ENCODE measurements at places on chromosomes 1 and 21.
A peak's percentile ranks its signal among the peaks of the same experiment; 100 is the strongest.

GRCh38 chr1:99599678-99600175 is 46.2 kb upstream of the PALMD start:
- H3K27ac ChIP-seq, result no peak overlapping the region
- no peak overlapping the region for H3K4me3 ChIP-seq

DNA sequence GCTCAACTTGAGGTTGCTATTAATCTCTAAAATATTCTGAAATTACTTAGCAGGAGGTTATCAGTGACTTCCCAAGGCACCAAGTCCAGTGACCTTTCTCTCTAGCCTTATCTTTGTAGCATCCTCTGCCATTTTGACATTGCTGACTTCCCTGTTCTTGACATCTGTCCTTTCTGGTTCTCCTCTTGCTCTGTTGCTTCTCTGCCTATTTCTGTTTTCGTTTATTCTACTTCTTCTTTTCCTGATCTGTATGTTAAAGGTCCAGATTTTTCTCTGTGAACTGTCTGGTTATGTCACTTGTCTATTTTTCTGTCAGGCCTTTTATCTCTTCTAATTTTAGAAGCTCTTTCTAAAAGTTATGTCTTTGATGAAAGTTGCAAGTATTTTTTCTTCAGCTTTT is 178.8 kb downstream of the VPS13D start:
- H3K4me3 ChIP-seq, result no peak overlapping the region
- no peaks in the 10 kb centered on the region for H3K27me3 ChIP-seq
- DNase-seq, result no peak
- H3K27ac ChIP-seq, result peak overlapping the region; percentile 39

DNA sequence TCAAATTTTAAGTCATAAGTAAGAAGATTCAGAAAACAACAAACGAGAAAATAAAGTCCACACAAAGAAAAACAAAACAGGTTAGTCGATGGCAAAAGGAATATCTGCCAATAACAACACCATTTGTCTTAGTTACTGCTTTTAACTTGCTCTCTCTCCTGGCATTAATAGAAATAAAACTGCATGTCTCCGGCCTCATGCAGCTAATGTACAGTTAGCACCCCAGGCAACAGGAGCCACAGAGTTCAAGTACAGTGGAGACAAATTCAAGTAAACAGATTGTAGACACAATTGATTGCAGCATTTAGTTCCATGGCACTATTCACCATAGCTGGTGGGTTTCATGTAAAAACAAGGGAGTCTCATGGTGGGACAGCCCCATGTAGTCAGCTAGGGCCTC is 33.5 kb downstream of the SUSD4 start:
- no peak for DNase-seq
- H3K27ac ChIP-seq, result no peak overlapping the region
- peaks cover 6% of the 10 kb centered on the region for H3K4me1 ChIP-seq
- no peaks in the 10 kb centered on the region for H3K36me3 ChIP-seq

GRCh38 chr1:94309216-94309615 is 71.8 kb upstream of the ARHGAP29 start:
- no peaks in the 10 kb centered on the region for H3K27me3 ChIP-seq
- no peak for DNase-seq
- H3K36me3 ChIP-seq, result no peaks in the 10 kb centered on the region
- H3K4me3 ChIP-seq, result no peak overlapping the region

- H3K27me3 ChIP-seq, result peaks cover 15% of the 10 kb centered on the region
- no peak for DNase-seq
- no peak overlapping the region for H3K27ac ChIP-seq
- H3K36me3 ChIP-seq, result no peaks in the 10 kb centered on the region
- H3K4me3 ChIP-seq, result no peak overlapping the region
- H3K4me1 ChIP-seq, result no peaks in the 10 kb centered on the region
Measured at GRCh38 chr1:58005212-58005611, 541.3 kb downstream of the OMA1 start.

GRCh38 chr1:189438808-189439207 is 1038.9 kb downstream of the BRINP3 start:
- no peaks in the 10 kb centered on the region for H3K4me1 ChIP-seq
- H3K36me3 ChIP-seq, result no peaks in the 10 kb centered on the region
- H3K27me3 ChIP-seq, result no peaks in the 10 kb centered on the region
- H3K27ac ChIP-seq, result no peak overlapping the region
- H3K4me3 ChIP-seq, result no peak overlapping the region

- H3K27me3 ChIP-seq, result peaks cover 3% of the 10 kb centered on the region
- no peak overlapping the region for H3K27ac ChIP-seq
- H3K4me3 ChIP-seq, result no peak overlapping the region
- H3K4me1 ChIP-seq, result peaks cover 2% of the 10 kb centered on the region
Measured at GRCh38 chr1:234586892-234587485, 23.0 kb downstream of the IRF2BP2 start.

DNA sequence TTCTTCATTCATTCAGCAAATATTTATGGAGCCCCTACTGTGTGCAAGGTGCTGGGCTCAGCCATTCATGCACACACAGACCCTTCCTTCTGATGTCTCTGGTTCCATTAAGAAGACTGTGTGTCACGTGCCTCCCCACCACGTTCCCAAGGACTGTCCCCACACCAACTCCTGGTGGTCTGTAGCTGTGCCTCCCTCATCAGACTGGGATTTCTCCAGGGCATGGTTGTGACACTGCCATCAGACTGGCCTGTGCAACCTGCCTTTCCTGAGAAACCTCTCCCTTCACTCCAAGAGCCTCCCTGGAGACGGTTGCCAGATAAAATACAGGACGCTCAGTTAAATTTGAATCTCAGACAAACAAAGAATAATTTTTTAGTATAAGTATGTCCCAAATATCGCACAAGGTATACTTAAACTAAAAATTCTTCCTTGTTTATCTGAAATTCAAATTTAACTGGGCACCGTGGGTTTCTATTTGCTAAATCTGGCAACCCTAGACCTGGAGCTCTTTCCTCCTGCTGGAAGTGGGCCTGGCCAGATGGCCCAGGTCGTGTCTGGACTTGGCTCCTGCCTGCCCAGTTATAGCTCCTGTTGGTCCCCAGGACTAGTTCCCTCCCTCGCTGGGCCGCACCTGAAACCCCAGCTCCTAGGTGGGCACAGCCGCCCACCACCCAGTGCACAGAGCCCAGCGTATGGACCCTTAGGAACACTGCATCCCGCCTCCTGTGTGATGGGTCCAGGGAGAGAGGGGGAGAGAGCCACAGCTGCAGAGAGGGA is 76.9 kb downstream of the RAP1GAP start:
- peaks cover 5% of the 10 kb centered on the region for H3K4me1 ChIP-seq
- peaks cover 6% of the 10 kb centered on the region for H3K27me3 ChIP-seq
- no peak overlapping the region for H3K27ac ChIP-seq

DNA sequence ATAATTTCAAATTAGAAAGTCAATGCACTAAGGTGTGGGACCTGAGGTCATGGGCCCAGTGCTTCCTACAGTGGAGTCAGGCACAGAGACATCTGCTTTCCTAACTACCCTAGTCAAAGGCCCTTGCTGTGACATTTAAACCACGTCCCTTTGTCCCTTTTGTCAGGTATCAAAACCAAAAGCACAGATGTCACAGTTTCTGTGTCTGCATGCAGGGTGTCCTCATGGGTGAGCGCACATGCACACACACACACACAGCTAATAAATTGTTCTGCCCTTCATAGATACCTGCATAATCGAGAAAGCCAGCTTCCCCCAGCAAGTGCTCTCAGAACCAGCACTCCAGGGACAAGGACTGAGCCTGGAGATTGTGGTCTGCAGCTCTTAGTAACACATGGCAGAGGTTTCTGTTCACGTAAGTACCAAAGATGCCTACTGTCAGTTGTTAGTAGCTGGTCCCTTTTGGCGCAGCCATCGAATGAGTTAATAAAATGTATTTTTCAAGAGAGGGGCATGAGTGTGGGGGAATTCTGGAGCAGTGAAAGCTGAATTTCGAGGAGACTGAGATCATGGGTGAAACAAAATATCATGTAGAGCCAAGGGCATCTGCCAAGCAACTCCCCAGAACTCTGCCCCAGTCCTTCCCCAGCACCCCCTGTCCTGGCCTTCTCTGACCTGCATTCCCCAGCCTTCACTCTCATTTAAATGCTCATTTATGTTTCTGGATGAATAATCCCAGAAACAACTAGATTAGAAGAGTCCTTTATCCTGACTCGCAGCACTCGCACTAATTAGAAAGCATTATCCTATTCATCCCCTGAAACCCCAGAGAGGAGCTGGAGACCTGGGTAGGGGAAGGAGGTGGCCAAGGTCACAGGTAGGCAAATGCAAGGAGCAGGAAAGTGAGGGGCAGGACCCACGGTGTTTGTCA is 25.5 kb downstream of the TNR start:
- H3K36me3 ChIP-seq, result no peaks in the 10 kb centered on the region
- no peak overlapping the region for H3K4me3 ChIP-seq
- H3K4me1 ChIP-seq, result no peaks in the 10 kb centered on the region
- DNase-seq, result no peak
- no peak overlapping the region for H3K27ac ChIP-seq

GRCh38 chr1:209844695-209845407 is 17.1 kb downstream of the UTP25 start:
- H3K36me3 ChIP-seq, result peaks cover 30% of the 10 kb centered on the region
- H3K27ac ChIP-seq, result no peak overlapping the region
- DNase-seq, result no peak
- H3K4me1 ChIP-seq, result peaks cover 25% of the 10 kb centered on the region
- H3K27me3 ChIP-seq, result no peaks in the 10 kb centered on the region

DNA sequence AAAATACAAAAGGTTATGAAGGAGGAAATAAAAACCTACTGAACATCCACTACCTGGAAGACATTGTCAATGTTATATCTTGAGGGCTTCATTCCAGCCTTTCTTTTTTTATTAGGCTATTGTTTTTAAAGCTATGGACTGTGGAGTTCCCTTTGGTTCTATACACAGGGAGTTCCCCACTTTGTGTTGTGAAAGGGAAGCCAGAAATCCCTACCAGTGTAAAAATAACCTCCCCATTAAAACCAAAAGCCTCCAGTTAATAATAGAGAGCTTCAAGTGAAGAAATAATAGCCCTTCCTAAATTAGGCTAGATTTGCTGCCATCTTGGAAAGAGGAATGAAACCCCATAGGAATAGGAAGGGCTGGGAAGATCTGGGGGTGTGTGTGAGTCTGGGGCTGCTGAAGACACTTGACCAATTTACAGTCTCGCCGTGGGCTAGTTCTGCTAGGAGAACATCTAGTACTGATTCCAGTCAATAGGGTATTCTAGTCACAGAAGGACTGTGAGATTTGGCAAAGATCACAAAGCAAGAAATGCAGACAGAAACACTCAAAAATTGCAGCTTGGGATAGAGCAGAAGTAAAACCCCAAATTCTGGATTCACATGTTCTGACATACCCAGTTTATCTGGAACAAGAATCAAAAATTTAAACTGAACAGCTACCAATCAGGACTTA is 32.4 kb upstream of the PTGFRN start:
- H3K36me3 ChIP-seq, result no peaks in the 10 kb centered on the region
- peaks cover 5% of the 10 kb centered on the region for H3K27me3 ChIP-seq
- H3K4me1 ChIP-seq, result peaks cover 23% of the 10 kb centered on the region
- no peak for DNase-seq

DNA sequence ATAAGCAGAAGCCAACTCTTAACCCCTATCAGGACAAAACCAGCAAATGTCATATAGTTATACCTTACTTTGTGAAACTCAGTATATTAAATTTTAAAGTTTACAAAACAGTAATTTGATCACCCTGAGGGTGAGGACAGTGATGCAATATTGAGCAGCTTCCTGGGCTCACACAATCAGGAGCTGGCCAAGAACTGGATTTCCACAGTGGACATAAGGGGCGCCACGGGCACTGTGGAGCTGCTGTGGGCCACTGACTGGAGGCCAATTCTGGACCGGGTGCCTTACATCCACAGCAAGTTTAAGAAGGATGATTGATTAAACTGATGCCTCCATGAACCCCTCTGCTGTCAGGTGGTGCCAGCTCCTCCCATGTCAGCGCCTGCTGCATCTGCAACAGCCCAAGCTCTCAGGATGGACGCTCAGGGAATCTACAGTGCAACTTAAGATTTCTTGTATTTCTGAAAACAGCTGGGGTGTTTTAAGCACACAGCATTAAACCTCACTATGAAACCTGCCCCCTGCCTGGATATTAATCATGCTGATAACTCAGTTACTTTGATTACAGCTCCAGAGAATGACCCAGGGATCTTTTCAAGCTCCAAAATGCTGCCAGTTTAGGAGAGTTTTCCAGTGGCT is 55.9 kb downstream of the TOR3A start:
- H3K27ac ChIP-seq, result no peak overlapping the region
- H3K36me3 ChIP-seq, result no peaks in the 10 kb centered on the region
- no peak for DNase-seq
- H3K27me3 ChIP-seq, result no peaks in the 10 kb centered on the region

- H3K27me3 ChIP-seq, result peaks cover 45% of the 10 kb centered on the region
- peak overlapping the region; percentile 78 for H3K4me3 ChIP-seq
- peaks cover 11% of the 10 kb centered on the region for H3K4me1 ChIP-seq
- H3K27ac ChIP-seq, result no peak overlapping the region
- DNase-seq, result no peak
Measured at GRCh38 chr21:41168391-41169257, 664 bp downstream of the BACE2 start.

GRCh38 chr21:45213392-45213791 is 74.3 kb downstream of the POFUT2 start:
- DNase-seq, result no peak
- H3K36me3 ChIP-seq, result peaks cover 25% of the 10 kb centered on the region
- no peaks in the 10 kb centered on the region for H3K27me3 ChIP-seq
- H3K4me3 ChIP-seq, result no peak overlapping the region

GRCh38 chr1:178509414-178510007 is 3.4 kb upstream of the TEX35 start:
- no peak for DNase-seq
- no peaks in the 10 kb centered on the region for H3K4me1 ChIP-seq
- H3K36me3 ChIP-seq, result no peaks in the 10 kb centered on the region
- no peak overlapping the region for H3K4me3 ChIP-seq

DNA sequence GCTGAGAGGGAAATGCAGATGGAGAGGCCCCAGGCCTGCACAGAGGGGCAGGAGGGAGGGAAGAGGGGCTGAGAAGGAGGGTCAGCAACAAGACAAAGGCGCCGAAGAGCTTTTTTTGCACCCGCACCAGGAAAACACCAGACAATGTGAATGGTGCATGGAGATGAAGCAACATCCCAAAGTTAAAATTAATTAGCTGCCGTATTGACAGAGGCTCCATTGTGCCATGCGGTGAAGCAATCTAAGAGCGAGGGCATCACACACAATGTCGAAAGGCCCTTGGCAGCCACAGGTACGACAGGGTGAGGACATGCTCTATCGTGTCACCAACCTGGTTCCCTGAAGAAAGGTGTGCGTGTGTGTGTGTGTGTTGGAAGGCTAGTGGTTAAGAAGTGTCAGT is 41.2 kb downstream of the SSBP3 start:
- no peak overlapping the region for H3K27ac ChIP-seq
- no peaks in the 10 kb centered on the region for H3K36me3 ChIP-seq
- peaks cover 40% of the 10 kb centered on the region for H3K4me1 ChIP-seq

GRCh38 chr1:195618287-195618686 is 990.0 kb downstream of the KCNT2 start:
- H3K4me1 ChIP-seq, result no peaks in the 10 kb centered on the region
- no peaks in the 10 kb centered on the region for H3K36me3 ChIP-seq
- no peak overlapping the region for H3K4me3 ChIP-seq
- no peak for DNase-seq
- H3K27ac ChIP-seq, result no peak overlapping the region
- H3K27me3 ChIP-seq, result no peaks in the 10 kb centered on the region

- no peaks in the 10 kb centered on the region for H3K4me1 ChIP-seq
- peaks cover 3% of the 10 kb centered on the region for H3K27me3 ChIP-seq
- no peak for DNase-seq
- H3K36me3 ChIP-seq, result no peaks in the 10 kb centered on the region
- no peak overlapping the region for H3K4me3 ChIP-seq
Measured at GRCh38 chr1:108830119-108831008, 26.5 kb downstream of the AKNAD1 start.
